ENCODE measurements at places on chromosomes 7 and 10.

GRCh38 chr10:95976362-95977229 lies 66.8 kb upstream of the CCNJ start:
- no peak for DNase-seq

GRCh38 chr7:155963771-155964195 lies 151.5 kb upstream of the SHH start:
- DNase-seq = no peak

GRCh38 chr7:128154504-128154903 lies 86.6 kb upstream of the LEP start:
- DNase-seq = no peak

GRCh38 chr7:41578700-41579099 lies 124.2 kb downstream of the INHBA start:
- no peak for DNase-seq

DNA sequence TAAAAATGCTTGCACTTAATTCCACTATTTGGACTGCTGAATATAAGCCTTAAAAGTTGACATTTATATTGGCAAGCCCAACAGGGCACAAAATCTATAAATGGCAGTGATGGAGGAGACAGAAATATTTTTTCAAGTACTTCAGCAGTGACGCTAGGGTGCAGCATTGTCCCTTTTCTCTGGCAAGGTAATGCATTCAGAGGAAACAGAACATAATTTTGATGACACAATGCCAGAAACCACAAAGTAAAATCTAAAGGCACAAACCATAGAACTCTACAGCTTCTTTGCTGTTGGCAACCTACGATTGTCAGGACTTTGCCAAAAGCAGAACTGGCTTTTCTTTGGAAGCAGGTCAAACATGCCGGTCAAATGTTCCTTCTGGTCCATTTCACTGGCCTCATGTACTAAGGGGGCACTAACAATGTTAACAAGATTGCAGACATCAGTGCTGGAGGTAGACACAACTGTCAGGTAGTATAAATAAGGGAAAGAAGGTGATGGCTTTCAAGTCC lies 30.9 kb upstream of the FAM133B start:
- DNase-seq = peak; percentile 62

DNA sequence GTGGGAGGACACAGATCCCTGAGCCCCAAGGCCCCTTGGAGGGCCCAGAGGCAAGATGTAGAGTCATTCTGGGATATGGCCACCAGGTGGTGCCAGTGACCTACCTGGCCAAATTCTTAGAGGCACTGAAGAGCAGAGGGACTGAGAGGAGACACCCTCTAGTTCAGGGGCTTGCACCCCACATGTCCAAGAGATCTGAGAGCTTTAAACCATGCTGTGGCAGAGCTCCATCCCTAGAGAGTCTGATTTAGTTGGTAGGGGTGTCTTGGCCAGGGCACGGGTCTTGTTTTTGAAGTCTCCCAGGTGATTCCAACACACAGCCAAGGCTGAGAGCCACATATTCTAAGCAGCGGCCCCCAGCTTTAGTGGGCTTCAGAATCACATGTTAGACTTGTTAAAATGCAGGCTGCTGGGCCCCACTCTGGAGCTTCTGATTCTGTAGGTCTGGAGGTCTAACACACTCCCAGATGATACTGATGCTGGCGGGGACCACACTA lies 52.5 kb downstream of the PRF1 start:
- peak; percentile 26 for DNase-seq

DNA sequence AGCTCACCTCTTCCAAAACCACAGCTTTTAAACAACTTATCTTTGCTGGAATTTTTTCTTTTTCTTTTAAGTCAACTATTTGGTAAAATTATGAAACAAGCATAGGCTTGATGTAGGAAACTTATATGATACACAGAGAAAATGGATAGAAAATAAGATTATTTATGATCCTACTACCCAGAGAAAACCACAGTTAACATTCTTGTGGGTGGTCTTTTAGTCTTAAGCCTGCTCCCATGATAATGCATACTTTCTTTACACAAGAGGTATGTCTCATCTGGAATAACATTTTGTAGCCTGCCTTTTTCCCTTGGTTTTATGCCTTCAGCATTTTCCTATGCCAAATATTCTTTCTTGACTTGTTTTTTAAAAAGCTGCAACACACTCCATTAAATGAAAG lies 21.4 kb downstream of the PLPP4 start:
- no peak for DNase-seq
